ENCODE measurements at places on chromosomes 2 and 18. TPM values are rescaled to one million over a fixed set of nuclear protein-coding genes. Genes with fewer than 3 reads are reported as not detected.

Gene ALMS1
- 7.1 TPM for total RNA-seq

Gene RABL2A
- 6.3 TPM for total RNA-seq

Gene ASPRV1
- total RNA-seq = not detected

Gene SCN1A
- 0.25 TPM for total RNA-seq

Gene TMEM178A
- total RNA-seq = 4.0 TPM

Gene ASTL
- total RNA-seq = not detected

Gene PKDCC
- 53.2 TPM for total RNA-seq

Gene SYT4
- total RNA-seq = not detected

Gene CTLA4
- not detected for total RNA-seq

Data from heart left ventricle (tissue), 16 donors.